ENCODE measurements at places on chromosomes 6 and 20. TPM values are rescaled to one million over a fixed set of nuclear protein-coding genes. Genes with fewer than 3 reads are reported as not detected.

GRCh38 chr6:145323646-145324045, 411.7 kb downstream of the EPM2A start:
- DNase-seq, result no peak

DNA sequence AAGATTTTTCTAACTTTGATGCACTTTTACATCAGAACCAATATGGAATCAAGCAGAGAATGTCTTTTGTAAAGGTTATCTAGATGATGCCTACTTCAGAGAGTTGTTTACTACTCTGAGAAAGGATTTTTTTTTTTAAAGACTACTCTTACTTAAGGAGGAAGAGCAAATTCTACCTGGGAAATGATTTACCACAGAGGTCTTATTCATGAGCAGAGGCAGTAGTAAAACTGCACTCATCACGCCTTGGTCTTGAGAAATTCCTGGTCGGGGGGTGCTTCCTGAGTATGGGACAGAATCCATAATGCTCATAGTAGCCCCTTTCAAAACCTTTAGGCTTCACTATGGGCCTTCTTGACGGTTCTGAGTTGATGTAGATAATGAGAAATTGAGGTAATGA, 241.8 kb upstream of the PREP start:
- DNase-seq, result no peak

MOCS1 gene
- total RNA-seq, result 58.9 TPM

ENPP4 gene
- 8.3 TPM for total RNA-seq

Measured in uterus (tissue), 4 donors.